ENCODE measurements at places on chromosomes 2 and 18.

GRCh38 chr2:134268265-134268664, 14.4 kb downstream of the MGAT5 start:
- DNase-seq = no peak

DNA sequence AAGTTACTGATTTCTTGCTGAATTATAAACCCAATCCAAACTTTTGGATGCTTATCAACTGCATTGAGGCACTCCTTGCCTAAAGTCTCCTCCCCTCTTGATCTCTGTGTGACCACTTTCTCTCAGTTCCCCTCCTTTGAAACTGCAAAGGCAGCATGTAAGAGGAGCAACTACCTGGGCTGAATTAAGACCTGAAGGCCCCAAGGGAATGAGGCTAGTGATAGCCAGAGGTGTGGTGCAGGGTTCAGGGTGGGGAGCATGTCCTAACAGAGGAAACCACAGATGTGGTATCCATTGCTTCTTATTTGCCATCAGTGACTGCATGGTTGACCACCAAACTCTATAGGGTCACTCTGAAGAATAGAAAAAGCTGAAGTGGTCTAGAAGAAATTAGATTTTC, 557.9 kb downstream of the TNS1 start:
- DNase-seq = no peak

DNA sequence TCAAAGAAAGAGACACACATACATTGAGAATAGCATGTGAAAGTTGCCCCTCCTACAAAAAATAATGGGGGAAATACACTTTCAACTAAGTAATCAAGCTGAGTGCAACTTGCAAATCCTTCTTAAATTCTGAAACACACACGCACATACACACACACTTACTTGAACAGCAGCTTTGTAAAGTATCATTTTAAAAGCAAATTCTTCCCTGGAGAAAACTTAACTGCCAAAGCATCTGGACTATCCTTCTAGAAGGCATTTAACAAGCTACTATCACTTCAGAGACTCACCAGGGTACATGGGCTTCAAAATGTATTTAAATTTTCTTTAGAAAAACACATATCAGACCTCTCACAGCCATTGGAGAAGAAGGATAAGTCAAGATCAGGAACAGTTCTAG, 15.3 kb downstream of the GAREM1 start:
- DNase-seq = no peak

GRCh38 chr2:43221763-43222474, 4.5 kb downstream of the ZFP36L2 start:
- no peak for DNase-seq

DNA sequence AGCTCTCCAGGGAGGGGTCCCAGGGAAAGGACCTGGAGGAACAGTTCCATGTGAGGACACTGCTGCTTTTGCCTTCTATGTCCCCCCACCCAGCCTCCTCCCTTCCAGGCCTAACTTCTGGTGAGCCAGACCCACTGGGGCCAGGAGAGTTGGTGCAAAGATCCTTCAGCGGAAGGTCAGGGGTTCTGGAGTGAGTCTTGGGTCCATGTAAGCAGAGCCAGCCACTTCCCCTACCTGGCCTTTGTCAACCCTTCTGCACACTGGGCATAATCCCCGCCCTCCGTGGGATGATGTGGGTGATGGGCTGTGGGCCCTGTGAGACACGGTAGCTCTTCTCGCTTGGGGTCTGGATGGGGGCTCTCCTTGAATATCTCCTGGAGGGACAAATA, 76.9 kb downstream of the RHOB start:
- no peak for DNase-seq

DNA sequence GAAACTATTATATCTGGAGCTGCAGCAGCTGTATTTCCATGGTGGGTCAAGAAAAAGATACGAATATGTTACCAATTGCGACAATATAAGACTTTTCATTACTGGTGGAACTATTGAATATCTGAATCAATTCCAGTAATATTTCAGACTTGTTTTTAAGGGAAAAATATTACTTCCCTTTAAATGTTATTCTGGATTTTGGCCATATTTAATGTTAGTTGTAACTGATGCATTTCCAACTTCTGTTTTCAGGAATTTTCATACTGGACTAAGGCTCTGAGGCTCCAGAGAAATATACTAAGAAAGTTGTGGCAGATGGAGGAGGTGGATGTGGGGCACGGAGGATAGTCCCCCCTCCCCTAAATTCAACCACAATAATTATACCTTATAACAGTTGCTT, 555.2 kb upstream of the SETBP1 start:
- no peak for DNase-seq

DNA sequence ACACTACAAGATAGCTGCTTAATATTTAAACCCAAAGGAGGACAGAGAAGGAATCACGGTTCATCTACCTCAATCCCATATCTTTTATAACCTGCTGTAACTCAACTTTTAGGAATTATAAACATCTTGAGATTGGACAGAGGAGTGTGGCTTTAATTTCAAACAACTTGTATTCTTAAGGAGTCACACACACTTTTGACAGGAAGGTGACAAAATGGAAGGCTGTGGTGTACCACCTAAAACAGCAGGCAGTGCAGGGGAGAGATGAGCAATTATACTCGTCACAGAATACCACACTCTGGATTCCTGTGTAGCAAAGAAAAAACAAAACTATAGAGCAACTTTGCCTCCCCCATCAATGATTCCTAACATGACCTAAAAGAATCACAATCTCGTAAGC, 194.8 kb downstream of the ZEB2 start:
- no peak for DNase-seq

- no peak for DNase-seq
Measured at GRCh38 chr2:240203031-240203787, 62.8 kb upstream of the OTOS start.

DNA sequence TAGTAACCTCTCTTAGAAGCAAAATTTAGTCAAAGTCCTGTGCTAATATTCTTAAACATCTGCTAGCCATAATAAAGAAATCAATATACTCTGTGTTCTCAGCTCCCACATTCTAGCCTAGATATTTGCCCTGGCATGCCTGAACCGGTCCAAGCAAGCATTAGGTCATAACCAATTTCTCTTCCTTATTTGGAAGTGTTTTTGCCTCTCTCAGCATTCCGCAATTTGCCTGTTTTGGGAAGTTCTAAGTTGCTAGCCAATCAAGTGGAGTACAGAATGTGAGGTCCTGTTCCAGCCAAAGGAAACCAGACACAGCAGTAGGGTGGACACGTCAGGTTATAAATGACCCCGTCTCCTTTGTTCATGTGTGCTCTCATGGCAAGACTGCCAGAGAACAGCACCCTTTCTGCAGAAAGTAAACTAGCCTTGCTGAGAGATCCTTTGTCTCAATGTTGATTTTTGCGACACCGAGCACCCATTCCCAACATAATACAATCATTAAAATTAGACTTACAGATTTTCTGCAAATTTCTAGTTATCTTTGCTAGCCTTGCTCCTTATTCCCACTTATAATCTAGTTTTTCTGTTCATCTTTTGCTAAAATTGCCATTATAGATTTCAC, 13.0 kb upstream of the SULT1C4 start:
- no peak for DNase-seq

All from stimulated activated CD8-positive, alpha-beta memory T cell treated with anti-CD3 and anti-CD28 coated beads, Interleukin-7, amount 100 ng/mL, for 1 hour (primary cell).